SW480 (cell line): ENCODE measurements at places on chromosomes 7 and 10.
A peak's percentile ranks its signal among the peaks of the same experiment; 100 is the strongest.

- DNase-seq: no peak
These were observed 14.8 kb downstream of the ZNF33A start for GRCh38 chr10:38025283-38025682.

DNA sequence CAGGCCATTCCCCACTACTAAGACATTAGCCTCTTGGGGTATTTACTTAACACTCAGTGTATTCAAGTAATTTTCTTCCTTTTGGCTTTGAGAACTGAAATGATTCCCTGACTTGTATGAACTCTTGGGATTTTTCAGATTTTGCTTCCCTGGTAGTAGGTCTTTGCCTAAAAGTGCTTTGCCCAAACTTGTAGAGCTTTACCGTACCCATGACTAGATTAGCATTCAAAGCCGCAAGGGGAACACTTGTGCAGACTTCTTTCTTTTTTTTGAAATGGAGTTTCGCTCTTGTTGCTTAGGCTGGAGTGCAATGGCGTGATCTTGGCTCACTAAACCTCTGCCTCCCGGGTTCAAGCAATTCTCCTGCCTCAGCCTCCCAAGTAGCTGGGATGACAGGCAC lies 6.1 kb upstream of the STAM start:
- DNase-seq: no peak

DNA sequence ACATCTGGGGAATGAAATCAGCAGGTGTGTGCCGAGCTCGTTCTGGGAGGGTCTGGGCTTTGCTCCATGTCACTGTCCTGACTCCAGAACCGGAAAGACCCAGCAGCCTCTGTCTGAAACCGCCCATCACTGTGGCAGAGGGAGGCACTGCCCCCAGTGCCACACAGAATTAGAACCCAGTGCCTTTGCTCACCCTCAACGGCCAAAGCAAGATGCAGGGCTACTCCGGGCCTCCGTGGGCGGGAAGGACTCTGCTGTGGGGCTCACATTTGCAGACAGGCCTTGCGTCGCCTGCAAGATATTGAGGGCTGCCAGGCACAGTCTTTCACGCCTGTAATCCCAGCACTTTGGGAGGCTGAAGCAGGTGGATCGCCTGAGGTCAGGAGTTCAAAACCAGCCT lies 219.2 kb upstream of the PPP2R2D start:
- DNase-seq: no peak

DNA sequence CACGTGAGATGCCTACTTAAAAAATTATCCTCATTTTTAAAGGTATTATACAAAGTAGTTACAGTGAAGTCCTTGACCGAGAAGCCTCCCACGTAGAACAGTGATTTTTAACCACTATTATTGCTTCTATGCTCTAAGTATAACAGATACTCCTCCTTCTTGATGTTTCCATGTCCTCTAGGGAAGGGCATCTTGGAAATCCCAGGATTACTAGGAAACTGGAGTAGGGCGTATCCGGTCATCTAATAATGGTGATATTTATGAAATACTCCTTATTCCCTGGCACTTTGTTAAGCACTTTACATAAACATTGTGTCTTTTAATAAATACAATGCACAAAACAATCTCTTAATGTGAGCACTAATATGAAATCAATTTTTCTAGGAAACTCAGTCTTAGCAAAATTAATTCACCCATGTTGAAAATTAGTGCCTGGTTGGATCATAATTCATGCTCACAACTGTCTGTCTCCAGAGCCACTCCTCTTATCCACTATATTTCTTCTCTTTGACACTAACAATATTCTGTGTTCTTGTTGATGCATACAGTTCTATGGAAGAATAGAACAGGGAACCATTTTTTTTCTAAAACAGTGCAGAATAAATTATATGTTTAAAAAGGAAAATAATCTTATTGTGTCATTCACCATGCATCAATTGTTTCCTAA lies 128.6 kb upstream of the SEMA3E start:
- no peak for DNase-seq

DNA sequence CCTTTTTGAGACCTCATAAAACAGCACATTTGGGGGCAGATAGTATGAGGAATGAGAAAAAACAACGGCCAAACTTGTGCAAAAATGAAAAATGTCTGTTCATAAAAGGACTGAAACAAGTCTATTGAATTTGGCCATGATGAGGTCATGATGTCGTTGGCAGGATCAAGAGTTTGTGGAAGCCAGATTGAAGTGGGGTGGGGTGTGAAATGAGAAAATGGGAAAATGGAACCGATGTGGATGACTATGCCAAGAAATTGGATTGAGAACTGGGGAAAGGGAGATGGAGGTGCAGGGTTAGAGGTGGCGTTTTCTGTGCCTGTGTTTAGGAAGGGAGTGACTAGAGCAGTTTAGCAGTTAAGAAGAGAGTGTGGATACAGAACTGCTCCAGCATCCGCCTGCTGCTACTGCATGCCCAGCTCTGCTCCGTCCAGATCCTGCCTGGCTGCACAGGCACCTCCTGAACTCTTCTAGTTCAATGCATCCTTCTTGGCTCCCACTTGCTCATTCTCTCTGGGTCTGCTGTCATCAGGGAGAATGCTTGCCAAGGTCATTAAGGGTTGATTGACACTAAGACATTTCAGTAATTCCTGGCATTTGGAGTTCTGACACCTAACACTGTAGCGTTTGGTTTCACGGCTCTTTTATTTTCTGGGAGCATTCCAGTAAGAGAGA lies 111.9 kb downstream of the GALNT17 start:
- no peak for DNase-seq

DNA sequence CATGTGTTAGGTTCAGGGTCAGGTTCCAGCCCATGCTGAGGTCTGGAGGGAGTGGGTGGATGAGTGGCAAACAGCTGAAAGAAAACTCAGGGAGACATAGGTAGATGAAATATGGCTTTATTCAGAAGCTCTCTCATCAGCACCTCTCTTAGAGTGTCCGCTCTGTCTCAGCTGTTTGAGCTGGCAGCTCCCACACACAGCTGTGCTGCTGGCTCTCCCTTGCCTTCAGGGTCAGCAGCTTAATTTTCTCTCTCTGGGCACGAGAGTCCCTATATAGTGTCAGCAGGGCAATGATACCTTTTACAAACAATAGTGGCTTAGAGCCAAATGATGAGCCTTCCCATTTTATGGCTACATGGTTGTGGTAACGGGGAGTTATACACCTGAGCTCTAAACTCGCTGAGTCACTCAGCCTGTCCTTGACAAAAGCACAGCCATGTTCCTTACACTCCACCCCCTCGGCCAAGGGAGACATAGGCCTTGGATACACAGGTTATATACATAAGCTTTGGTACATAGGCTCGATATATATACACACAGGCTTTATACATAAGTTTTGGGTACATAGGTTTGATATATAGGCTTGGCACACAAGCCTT lies 10.4 kb downstream of the RNF133 start:
- peak; percentile 39 for DNase-seq

DNA sequence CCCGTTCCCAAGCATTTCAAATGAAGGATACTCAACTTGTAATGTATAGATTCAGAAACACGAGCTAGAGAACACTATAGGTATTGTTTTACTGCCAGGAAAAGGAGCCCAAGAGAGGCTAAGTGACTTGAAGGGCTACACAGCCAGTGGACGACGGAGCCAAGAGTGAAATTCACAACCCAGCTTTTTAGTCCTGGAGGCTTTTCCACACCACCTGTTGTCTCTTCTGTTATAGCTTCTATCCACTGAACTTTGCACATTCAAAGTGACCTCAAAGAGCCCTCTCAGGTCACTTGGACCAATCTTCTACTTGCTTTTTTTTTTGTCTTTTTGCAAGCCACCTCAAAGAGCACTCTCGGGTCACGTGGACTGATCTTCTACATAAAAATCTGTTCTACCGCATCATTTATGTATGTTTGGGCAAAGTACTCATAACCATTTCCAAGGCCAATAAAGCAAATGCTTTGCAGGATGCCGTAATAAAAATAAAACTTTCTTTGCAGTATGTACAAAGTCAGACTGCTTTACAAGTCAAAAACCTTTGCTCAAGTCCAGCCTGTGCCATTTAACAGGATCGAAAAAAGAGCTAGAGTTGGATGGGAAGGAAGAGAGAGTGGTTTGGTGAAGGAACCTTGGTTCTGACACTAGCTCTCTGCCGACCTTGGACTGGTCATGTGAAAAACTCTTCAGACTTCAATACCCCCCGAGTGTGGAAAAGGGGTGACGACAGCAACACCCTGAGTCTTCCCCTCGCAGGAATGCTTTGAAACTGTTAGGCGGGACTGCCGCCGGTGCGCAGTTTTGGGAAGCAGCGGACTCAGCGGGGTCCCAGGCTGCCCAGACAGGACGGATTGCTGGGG lies 821 bp downstream of the SLC35B4 start:
- DNase-seq: peak; percentile 21

- DNase-seq: no peak
These were observed 66.8 kb downstream of the TRIL start for GRCh38 chr7:28891192-28891875.

GRCh38 chr7:103856929-103857328 lies 132.5 kb downstream of the RELN start:
- DNase-seq: no peak

- DNase-seq: no peak
These were observed 76.4 kb upstream of the NPVF start for GRCh38 chr7:25304691-25305090.

GRCh38 chr10:67650558-67650957 lies 45.4 kb downstream of the CTNNA3 start:
- no peak for DNase-seq

DNA sequence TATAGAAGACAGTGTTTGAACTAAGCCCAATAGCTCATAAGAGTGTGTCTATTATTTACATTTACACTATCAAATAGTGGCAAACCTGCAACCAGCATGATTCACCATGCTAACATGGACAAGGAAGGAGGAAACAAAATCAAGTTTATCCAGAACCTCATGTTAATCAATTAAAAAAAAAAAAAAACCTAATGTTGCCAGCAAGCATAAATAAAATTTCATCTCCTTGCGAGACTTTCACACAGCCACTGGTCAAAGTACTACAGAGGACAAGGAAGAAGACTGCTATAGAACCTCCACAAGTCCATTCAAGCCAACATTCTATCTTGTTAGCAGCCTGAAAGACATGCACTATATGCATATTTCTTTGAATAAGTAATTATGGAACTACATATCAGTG lies 9.7 kb downstream of the TM9SF3 start:
- no peak for DNase-seq

- DNase-seq: no peak
These were observed 238.3 kb upstream of the RNF32 start for GRCh38 chr7:156402255-156402654.

- no peak for DNase-seq
These were observed 354.9 kb upstream of the SEMA3C start for GRCh38 chr7:81273601-81274397.

- DNase-seq: no peak
These were observed 135.7 kb downstream of the GRK5 start for GRCh38 chr10:119343011-119343601.

- DNase-seq: no peak
These were observed 156.6 kb upstream of the LYZL2 start for GRCh38 chr10:30786131-30786530.

DNA sequence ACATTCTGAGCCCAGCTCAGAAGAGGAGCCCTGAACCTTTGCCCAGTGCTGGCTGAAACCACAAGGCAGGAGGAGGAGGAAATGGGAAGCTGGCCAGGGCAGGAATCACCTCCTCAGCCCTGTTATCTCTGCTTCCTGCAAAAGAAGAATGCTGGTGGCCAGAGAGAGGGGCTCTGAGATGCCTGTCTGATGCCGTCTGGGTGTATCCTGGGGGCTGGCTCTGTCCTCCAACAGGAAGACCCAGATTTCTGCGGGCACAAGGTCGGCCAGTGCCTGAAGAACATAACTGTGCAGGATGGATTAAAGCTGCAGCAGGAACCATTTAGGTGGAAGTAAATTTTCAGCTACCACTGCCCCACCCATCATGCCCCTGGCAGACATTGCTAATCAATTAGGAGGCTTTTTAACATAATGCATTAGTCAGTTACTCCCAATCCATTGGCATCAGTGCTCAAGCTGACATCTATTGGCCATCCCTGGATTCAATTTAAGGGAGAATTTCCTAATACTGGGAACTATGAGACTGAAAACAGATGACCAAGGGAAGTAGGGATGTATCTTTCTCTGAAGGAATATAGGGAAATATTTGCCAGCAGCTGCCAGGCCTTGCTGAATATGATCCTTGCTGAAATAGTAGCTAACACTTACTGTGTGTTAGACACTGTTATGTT lies 67.7 kb downstream of the COL13A1 start:
- peak; percentile 19 for DNase-seq

DNA sequence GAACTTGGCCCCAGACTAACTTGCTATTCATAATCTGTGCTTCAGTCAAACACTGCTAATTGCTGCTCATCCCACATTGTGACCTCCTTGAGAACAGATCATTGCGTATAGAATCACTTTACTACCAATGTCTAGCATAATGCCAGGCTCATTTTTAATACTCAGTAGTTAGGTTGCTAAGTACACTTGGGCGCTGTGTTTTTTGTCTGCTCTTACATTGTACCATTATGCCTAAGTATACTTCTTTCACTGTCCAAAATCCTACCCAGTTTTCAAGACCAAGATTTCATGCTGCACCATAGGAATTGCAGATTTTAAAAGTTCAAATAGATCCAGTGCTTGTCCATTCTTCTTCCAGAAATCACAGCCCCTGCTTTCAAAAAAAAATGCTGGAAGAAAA lies 32.8 kb upstream of the TMEM106B start:
- no peak for DNase-seq

DNA sequence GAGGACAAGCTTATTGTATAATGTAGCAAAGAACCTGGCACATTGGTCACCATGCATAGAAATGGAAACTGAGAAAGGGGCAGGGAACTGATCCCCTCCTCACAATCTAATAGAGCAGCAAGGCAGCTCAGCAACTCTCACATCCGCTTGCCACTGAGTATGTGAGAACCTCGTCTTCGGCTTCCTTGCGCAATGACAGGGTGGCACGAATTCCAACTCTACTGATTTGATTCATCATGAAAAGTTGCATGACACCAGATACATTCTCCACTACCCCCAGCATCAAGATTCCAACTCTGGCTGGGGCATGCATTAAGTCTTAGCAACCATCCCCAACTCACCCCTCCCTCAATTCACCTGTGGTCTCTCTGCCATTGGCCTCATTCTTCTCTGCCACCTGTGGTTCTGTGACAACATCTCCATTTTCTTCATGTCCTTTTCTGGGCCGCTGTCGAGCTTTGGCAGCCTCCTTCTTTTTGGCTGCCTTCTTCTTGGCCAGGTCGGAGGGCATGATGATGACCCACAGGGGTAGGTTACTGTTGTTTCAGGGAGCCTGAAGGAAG lies 976 bp downstream of the ABCF2 start:
- DNase-seq: no peak

- peak; percentile 52 for DNase-seq
These were observed at the start of gene CDHR1 for GRCh38 chr10:84194424-84195043. Gene CDHR1 (plus strand): TSS chr10:84194537. CDS start chr10:84194761, 224 bp downstream.

GRCh38 chr7:111183321-111183720 lies 92.4 kb downstream of the LRRN3 start:
- DNase-seq: no peak

DNA sequence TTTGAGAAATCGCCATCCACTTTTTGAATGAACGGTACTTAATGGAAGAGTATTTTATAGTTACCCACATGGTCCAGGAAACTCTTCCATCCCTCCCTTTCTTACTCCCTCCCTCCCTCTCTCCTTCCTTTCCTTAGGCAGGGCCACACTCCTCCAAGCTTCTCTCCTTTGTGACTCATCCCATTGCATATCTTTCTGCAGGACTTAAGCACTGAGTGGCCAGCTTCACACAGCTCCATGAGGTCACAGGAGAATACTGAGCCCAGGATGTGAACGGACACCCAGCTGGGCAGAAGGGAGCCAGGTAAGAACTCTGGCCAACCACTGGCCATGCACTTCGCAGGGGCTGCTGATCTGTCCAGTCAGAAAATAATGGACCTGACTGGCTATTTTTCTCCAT lies 189.7 kb upstream of the ADCY1 start:
- peak; percentile 21 for DNase-seq
